Fibroblast of skin of left quadriceps (primary cell): ENCODE measurements at places on chromosomes 3 and 15.
A peak's percentile ranks its signal among the peaks of the same experiment; 100 is the strongest.

GRCh38 chr15:36414670-36415069 lies 164.8 kb upstream of the CDIN1 start:
- DNase-seq, result no peak

GRCh38 chr3:191500892-191501291 lies 39.9 kb downstream of the PYDC2 start:
- no peak for DNase-seq

- DNase-seq, result no peak
Measured at GRCh38 chr15:57423599-57424140, 47.4 kb downstream of the CGNL1 start.

- no peak for DNase-seq
Measured at GRCh38 chr15:63041402-63041973, 1.1 kb upstream of the TPM1 start.

GRCh38 chr3:133074977-133075376 lies 36.8 kb downstream of the TMEM108 start:
- no peak for DNase-seq

GRCh38 chr3:175346573-175347356 lies 487.6 kb downstream of the NAALADL2 start:
- peak; percentile 91 for DNase-seq

DNA sequence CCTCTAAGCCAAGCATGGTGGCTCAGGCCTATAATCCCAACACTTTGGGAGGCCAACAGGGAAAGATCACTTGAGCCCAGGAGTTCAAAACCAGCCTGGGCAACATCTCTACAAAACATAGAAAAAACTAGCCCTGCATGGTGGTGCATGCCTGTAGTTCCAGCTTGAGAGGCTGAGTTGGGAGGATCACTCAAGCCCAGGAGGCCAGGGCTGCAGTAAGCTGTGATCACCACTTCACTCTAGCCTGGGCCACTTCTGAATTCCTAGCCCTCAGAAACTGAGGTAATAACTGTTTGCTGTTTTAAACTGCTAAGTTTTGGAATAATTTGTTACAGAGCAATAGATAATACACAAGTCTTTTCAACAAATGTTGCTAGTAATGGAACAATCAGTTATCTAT lies 16.4 kb downstream of the IP6K1 start:
- no peak for DNase-seq

DNA sequence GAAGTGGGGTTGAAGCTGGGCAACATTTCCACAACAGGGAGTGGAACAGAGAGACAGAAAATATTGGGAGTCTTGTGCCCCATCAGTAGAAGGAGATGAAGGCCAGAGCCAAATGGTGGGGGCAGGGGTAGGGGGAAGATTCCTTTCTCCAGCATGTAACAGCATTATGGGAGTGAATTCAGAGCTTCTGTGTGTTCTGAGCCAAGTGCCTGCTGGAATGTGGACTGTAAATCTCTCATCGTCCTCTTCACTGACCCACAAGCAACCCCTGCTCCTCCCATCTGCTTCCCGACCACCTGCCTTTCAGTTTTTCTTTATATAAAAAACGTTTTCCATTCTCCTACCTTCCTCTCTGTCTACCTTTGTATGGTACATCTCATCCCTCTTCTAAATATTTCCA lies 344.2 kb upstream of the TPRG1 start:
- no peak for DNase-seq

DNA sequence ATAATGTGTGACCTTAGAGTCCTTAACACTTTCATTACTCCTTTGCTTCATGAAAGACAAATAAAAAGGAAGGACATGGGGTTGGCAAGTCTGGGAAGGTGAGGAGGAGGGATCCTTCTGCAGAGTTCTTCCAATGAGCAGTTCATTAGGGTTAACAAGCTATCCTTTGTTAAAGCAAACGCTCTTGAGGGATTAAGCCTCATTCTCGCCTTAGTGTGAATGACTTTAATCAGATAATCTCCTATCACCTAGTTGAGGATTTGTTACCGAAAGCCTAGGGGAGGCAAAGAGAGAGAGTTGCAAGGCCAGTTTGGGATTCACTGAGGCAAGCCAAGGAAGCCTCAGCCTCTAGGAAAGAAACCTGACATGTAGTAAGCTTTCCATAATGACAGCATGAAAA lies 7.4 kb upstream of the MBNL1 start:
- no peak for DNase-seq

DNA sequence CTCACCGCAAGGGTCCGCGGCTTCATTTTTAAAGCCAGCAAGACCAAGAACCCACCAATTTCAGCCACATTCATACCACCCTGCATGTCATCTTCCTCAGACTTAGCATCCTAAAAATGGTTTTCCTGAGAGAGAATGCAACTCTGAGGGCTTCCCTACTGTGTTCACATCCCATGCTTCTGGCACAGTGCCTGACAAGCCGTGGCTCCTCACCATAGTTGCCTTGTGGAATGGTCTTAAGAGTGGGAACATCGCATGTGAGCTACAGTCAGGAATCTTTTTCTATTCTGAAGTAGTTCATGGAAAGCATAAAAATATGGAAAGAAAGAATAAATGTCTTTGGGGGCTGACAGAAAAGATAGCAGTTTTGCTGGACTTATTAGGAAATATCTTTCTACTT lies 120.3 kb downstream of the RAP2B start:
- no peak for DNase-seq

DNA sequence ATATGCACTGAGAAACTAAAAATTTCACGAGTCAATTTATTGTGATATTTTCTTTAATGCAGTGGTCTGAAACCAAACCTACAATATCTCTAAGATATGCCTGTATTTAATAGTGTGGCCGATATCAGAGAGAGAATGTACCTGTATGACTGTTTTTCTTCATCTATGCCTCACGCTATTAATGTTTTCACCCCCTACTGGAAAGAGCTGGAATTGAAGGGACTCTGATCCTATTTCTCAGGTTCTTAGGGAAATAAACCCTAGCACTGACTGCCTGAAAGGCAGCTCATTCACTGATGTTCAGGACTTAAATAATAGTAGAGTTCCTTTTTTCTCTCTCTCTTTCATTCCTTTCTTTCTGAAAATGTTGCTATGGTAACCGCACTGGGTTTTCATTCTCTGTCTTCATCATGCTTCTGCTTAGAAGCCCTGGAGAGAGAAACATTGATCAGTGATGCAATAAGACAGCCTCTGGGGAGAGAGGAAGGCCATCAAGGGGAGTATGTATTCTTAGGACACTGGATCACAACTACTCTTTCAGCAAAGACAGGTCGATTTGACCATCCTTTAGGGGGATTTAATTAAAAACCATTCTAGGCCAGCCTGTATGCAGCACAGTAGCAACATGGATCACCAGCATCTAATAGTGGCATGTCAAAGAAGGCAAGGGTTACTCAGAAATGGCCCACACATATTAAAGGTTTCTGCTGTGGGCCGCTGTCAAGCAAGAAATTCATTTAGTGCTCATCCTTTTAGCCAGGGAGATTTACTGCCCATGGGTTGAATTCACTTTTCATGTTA lies 1135.7 kb downstream of the IGSF11 start:
- DNase-seq, result no peak
